GM12892 (cell line): ENCODE measurements at places on chromosomes 5 and 9.

DNA sequence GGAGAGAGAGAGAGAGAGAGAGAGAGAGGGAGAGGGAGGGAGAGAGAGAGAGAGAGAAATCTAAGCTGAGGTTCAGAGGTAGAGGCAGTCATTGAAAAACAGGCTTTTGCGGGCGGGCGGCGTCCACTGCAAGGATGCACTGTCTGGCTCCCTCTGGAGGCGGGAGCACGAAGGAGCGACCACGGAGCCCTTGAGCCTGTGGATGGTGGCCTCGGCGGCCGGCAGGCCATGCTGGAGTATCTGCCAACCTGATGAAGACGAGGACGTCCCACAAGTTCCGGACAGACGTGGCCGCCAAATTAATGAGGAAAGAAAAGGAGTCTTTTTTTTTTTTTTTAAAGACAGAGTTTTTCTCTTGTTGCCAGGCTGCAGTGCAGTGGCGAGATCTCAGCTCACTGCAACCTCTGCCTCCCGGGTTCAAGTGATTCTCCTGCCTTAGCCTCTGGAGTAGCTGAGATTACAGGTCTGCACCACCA, 2.2 kb upstream of the CCDC125 start:
- peak; percentile 40 for DNase-seq

DNA sequence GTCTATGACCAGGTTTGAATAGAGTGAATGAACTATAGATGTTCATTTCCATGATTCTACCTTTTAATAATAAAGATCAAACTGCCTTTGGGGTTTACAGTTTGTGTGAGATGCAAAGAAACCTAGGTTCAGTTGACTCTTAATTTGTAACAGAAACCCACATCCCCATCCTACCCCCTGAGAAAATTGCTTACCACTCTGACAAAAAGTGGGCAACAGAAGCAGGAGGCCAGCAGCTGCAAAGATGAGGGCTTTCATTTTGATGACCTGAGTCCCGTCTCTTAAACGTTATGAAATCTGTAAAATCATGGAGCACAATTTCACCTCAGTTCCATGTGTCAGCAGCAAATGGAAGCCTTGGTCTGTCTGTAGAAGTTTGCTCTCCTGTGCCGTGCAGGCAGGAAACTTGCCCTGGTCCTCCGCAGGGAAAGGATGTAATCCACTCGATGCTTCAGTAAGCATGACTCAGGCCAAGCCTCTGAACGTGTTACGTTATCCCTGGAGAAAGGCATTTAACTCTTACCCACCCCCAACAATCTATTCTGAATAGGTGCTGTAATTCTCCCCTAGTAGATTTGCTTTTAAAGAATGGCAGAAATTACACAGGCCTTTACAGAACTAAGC, at the start of gene F2RL2:
F2RL2 (minus strand) TSS at position 431 of the 624 bp plus-strand sequence; CDS start at position 258, 173 bp downstream.
- no peak for DNase-seq

DNA sequence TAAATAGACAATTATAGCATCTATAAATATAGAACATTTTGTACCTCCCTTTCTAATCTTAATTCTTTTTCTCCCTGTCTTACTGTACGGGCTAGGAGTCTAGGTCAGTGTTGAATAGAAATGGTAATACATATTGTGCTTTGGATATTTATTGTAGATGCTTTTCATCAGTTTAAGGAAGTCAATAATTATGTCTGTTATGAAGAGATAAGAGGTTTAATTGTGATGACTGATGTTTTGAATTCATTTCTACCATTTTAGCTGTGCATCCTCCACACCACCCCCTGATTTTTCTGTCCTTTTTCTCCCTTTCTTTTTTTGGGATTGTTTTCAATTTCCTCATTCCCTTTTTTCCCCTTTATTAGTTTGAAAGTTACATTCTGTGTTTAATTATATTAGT, 95.8 kb downstream of the DOCK2 start:
- no peak for DNase-seq

- no peak for DNase-seq
Measured at GRCh38 chr9:102922526-102922925, 72.6 kb upstream of the CYLC2 start.

- no peak for DNase-seq
Measured at GRCh38 chr9:1469996-1470395, 419.8 kb downstream of the DMRT2 start.

GRCh38 chr9:132651259-132651658, 18.5 kb downstream of the DDX31 start:
- no peak for DNase-seq

- DNase-seq: no peak
Measured at GRCh38 chr5:149503006-149503405, 48.2 kb downstream of the CSNK1A1 start.

GRCh38 chr5:137001026-137001569, 498.0 kb downstream of the SPOCK1 start:
- DNase-seq: no peak

GRCh38 chr9:122180633-122181032, 20.9 kb downstream of the MORN5 start:
- no peak for DNase-seq

DNA sequence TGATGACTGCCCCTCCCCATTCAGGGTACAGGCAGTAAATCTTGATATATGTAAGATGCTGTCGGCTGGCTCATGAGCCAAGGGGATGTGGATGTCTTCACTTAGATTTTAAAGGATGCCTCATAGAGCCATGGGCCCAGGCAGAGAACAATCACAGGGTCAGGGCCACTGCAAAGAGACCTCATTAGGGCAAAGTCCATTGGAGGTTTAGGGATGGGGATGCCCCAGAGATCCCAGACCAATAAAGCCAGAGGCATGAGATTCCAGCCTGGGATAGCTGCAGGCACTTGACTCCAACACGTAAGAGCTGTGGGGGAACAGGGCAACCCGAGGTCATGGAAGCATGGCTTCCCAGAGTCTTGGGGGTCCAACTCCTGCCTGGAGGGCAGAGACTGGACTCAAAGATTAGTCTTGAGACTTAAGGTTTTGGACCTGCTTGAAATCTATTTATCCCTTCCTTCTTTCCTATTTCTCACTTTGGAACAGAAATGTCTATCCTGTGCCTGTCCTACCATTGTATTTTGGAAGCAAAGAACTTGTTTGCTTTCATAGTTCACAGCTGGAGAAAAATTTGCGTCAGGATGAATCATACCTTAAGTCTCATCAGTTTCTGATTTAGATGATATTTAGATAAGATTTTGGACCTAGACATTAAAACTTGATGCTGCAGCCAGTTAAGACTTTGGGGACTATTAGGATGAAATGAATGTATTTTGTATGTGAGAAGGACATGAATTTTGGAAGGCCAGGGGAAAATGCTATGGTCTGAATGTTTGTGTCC, 101.3 kb upstream of the ADRA1B start:
- no peak for DNase-seq

DNA sequence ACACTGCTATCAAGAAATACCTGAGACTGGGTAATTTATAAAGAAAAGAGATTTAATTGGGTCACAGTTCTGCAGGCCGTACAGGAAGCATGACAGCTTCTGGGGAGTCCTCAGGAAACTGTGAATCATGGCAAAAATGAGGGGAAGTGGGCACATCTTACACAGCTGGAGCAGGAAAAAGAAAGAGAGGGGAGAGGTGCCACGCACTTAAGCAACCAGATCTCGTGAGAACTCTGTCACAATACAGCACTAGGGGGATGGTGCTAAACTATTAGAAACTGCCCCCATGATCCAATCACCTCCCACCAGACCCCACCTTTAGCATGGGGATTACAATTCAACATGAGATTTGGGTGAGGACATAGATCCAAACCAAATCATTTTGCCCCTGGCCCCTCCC, 105.5 kb upstream of the CPLX2 start:
- no peak for DNase-seq

DNA sequence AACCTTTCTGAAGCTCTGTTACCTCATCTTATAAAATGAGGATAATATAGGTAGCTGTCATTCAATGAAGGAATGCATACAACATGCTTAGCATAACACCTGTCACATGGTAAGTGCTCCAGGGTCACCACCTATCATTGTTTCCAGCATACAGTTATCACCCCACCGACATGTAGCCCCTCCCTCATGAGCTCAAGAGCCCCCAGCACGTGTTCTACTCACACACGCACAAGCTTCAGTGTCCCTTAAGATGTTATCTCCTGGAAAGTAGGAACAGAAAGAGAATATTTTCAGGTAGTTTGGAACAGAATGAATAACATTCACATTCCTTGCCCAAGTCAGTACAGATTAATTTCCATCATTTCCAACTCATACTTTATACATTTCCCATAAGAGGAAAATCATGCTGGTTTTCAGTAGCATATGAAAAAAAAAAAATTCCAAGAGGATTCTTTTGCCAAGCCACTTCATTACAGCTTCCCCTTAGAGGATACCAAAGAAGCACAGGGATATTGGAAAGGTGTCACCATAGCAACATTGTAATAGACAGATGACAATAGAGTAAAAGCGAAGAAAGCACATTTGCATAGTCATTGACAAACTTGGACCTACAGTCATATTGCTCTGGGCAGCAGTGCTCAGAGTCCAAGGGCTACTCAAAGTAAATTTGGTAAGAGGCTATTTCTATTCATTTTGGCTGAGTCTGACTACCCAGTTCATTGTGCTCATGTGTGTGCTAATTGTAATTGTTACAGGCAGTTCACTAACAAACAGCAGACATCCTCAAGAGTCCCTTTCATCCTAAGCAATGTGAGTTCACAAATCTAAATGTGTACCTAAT, 1.5 kb upstream of the MOB3B start:
- DNase-seq: no peak

DNA sequence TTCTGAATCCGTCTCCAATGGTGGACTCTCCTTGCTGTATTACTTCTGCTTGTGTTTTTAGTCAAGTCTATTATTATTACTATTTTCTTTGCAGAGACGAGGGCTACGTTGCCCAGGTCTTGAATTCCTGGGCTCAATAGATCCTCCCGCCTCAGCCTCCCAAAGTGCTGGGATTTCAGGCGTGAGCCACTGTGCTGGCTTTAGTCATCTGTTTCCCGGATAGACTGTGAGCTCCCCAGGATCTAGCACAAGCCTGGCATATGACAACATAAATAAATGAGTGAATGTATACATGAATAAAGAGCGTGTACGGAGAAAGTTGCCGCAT, 439 bp upstream of the DDX46 start:
- DNase-seq: no peak

GRCh38 chr5:169415948-169416347, 115.0 kb upstream of the SLIT3 start:
- DNase-seq: no peak

DNA sequence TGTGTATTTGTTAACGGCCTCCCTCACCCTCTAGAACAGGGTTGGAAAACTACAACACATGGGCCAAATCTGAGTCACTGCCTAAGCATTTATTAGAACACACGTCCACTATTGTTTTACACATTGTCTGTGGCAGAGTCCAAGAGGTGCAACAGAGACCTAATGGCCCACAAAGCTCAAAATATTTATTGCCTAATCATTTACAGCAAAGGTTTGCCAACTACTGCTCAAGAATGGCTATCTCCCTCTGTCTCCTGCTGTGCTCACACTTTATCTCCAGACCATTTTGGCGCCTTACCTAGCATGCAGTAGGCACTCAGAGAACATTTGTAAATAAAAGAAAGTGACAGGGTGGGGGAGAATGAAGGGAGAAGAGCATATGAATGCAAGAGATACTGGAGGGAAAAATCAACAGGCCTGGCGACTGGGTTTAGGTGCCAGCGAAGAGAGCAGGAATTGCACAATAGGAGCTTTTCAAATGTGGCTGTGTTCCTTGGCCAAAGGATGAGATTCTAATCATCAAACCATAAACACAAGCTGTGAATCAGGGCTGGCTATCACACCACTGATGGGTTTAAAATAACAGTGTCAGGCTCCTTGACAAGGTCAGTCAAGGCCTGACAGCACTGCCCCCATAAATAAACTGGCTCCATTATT, 80.3 kb downstream of the EPB41L4A start:
- no peak for DNase-seq

DNA sequence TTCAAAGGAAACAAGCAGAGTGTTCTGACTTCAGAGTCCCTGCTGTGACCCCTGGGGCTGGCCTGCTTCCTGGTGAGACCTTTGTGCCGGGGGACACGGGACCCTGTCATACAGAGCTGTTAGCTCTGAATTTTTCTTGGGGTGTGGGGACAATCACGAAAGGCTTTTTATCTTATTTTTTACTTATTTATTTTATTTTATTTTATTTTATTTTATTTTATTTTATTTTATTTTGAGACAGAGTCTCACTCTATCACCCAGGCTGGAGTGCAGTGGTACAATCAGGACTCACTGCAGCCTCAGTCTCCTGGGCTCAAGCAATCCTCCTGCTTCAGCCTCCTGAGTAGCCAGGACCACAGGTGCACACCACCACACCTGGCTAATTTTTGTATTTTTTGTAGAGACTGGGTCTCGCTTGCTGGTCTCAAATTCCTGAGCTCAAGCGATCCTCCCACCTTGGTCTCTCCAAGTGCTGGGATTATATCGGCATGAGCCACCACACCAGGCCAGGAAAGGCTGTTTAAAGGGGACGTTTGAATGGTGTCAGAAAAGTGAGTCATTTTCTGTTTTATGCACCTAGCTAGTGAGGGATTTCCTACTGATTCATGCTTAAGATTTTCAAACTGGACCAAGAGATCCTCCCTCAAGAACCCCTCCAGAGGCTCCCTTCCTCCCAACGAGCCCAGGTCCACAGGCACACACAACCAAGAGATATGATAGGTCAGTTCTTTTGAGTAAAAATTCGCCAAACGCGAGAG, 75.7 kb downstream of the OLFM1 start:
- DNase-seq: no peak

DNA sequence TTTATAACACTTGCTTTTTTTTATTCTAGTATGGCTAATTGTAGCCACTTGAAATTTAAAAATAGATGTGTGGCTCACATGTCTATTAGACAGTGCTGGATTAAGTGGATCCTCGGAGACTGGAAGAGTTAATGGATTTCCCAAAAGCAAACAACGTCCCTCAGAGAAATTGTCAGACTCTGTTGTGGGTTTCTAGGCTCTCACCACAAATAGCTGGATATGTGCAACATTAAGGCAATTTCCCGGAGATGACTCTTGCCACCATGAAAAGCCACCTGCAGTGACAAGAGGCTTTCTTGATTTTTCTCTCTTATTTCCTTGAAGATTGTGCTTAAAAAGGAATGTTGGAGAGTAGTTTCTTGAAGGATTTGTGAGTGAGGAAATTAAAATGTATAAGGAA, 43.2 kb downstream of the TMEM167A start:
- no peak for DNase-seq

- no peak for DNase-seq
Measured at GRCh38 chr9:33117306-33117705, 40.8 kb upstream of the SMU1 start.

- no peak for DNase-seq
Measured at GRCh38 chr9:32882705-32883104, 99.4 kb downstream of the TMEM215 start.

GRCh38 chr5:7214906-7215416, 181.0 kb upstream of the ADCY2 start:
- no peak for DNase-seq

- DNase-seq: no peak
Measured at GRCh38 chr9:92617951-92618510, 51.9 kb downstream of the IPPK start.

DNA sequence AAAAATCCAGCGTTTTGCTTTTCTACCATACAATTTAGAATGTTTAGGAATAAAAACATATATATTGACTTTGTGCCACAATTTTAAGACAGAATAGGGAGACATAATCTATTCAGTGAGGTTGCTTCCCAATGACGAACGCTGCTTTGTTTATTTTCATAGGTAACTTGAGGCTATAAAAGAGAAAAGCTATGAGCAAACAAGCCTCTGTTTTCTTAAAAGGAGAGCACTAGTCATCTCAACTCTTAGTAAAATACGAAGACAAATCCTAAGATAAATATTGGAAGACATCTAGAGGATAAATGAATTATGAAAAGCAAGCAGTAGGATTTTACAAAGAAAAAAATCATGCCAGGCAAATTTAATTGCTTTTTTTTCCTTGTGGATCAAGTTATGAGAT, 363.6 kb downstream of the ANXA1 start:
- DNase-seq: no peak
